ENCODE measurements at places on chromosomes 2 and 18. TPM values are rescaled to one million over a fixed set of nuclear protein-coding genes. Genes with fewer than 3 reads are reported as not detected.

The CNTNAP5 gene
- not detected for total RNA-seq

The SPOPL gene
- total RNA-seq: 17.5 TPM

The TMEM198 gene
- total RNA-seq: not detected

The RNASEH1 gene
- total RNA-seq: 41.6 TPM

The ABCA12 gene
- under 0.01 TPM for total RNA-seq

Measured in pulmonary artery endothelial cell (primary cell).